ENCODE measurements at places on chromosomes 2 and 18.

- DNase-seq = peak; percentile 85
Measured at GRCh38 chr2:78977661-78978145, 47.8 kb upstream of the REG3G start.

- peak; percentile 65 for DNase-seq
Measured at GRCh38 chr2:175461839-175462238, 280.3 kb upstream of the ATP5MC3 start.

- no peak for DNase-seq
Measured at GRCh38 chr2:95300450-95300849, 3.3 kb downstream of the KCNIP3 start.

GRCh38 chr2:16139663-16140615, 199.6 kb downstream of the MYCN start:
- no peak for DNase-seq

- peak; percentile 68 for DNase-seq
Measured at GRCh38 chr18:62324181-62324828, 805 bp upstream of the TNFRSF11A start.

GRCh38 chr2:30987566-30987965, 150.7 kb downstream of the GALNT14 start:
- DNase-seq = no peak

DNA sequence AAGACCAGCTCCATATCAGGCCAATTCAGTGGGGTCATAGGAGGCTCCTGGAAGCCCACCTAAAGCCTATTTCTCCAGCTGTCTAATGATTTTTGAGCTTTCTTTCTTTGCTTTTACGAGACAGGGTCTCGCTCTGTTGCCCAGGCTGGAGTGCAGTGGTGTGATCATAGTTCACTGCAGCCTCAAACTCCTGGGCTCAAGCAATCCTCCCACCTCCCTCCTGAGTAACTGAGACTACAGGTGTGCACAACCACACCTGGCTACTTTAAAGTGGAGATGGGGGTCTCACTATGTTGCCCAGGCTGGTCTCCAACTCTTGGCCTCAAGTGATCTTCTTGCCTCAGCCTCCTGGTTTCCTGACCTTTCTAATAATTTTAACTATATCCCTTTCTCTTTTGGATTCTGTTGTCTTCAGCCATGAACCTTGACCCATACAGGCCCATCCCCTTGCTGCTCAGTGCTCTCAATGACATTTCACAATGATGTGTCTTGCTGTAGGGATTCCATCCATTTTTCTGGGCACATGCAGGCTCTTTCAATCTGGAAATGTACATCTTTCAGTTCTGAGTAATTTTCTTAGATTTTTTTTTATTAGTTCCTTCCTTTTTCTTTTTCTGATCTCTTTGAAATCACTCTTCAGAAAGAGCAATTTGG, 29.7 kb downstream of the GNLY start:
- no peak for DNase-seq

DNA sequence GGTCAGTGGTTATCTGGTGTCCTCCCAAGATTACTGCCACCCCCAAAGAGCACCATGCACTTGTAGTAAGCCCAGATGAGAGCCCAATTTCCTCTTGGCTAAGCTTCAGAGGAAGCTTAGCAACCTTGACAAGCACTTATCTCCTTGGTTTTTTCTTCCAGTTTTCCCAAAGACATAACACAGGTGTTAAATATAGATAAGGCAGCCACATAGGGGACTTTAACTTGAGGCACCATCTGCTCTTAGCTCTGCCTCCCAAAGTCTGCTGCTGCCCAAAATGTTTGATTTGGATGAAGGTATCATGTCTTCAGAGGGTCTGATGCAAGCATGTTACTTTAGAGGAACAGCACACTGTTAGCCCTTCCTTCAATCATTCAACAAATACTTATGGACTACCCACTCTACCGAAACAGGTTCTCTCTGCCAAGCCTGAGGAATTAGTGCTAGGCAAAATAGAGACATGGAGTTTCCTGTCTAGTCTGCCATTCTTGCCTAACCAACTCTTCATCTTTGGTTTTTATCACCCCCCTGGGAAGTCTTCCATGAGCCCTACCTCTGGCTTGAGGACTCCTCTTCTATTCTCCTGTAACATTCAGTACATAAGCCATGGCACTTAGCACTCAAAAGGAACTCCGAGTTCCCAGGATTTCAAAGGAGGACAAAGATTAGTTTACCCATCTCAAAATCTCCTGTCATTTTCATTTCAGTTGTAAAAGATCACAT, 73.7 kb downstream of the SP3 start:
- no peak for DNase-seq

DNA sequence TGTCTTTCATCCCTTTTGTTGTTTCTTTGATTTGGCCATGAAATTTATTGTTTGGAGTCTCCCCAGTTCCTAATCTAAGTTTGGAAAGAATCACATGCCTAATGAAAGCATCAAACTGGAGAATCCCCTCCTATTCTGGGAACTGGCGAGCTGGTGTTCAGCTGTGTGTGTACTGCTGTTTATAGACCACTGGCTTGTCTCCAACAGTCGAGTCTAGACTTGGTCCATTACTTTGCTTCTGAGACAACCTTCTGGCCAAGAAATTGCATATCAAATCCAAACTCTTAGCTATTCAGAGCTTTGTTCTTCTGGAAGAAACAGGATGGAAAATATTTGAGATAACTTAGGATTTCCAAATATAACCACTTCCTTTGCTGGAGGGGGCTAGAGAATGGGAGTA, 111.5 kb upstream of the THSD7B start:
- no peak for DNase-seq

DNA sequence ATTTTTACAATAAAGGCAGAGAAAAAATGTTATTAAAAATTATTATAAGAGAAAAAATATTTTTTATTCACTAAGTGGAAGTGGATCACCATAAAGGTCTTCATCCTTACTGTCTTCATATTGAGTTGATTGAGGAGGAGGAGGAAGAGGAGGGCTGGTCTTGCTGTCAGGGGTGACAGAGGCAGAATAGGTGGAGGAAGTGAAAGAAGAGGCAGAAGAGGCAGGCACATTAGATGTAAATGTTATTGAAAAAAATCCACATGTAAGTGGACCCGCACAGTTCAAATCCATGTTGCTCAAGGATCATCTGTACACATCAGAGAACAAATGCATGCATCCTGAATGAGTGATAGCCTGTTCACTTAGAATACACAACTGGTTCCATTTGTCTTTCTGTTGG, 6.4 kb upstream of the SPATS2L start:
- no peak for DNase-seq

DNA sequence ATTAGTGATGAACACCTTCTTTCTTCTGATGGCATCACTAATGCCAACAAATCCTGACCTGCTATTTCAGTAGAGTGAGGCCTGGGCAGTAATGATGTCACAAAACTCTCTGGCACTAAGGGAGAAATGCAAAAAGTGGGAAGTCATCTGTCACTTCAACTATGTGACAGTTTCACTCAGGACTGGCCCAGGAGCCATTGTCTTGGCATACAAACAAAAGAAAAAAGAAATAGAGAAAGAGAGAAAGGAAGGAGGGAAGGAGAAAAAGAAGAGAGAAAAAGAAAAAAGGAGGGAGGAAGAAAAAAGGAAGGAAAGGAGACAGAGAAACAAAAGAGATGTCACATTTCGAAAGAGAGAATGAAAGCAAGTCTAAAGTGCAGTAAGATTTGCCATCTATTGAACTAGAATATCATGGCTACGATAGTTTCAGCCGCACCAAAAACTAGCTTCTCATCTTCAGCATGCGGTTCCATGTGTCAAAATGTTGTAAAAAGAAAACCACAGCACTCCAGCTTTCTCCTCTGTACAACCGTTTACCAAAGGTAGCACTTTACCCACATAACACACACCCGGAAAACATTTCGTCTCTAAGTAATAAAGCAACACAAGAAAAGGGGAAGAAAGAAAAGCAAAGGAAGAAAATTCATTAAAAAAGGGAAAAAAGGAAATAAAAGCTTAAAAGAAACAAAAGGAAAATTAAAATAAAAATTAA, 50.1 kb downstream of the CD226 start:
- DNase-seq = peak; percentile 43

GRCh38 chr2:121689356-121689755, 40.1 kb upstream of the CLASP1 start:
- DNase-seq = peak; percentile 22

Measured in NB4 (cell line).